ENCODE measurements at places on chromosomes 4 and X.
A peak's percentile ranks its signal among the peaks of the same experiment; 100 is the strongest.

- DNase-seq: no peak
These were observed 226.0 kb downstream of the SPRY1 start for GRCh38 chr4:123622572-123622971.

- peak; percentile 54 for DNase-seq
These were observed 317.0 kb downstream of the ADGRL3 start for GRCh38 chr4:61517144-61517543.

DNA sequence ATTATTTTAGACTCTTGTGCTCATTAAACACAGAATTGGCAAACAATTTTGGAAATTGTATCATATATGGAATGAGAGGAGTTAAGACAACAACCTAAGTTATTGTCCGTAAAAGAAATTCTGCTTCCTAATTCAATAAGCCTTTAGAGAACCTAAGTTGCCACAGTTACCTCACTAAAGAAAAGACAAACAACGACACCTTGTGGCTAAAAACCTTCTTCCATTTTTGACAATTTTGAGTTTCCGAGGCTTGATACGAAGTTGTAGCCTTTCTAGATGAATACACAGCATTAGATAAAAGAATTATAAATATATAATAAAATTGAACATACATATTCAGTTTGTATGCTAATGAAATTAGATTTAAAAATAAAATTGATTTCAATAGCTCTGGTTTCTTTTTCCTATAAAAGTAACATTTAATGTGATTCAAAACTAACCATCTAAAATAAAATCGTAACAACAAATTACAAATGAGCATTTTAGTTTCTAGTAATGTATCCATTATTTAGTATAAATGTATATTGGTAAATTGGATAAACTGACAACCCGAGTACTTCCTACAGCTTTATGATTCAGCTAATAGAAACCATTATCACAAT is 275.1 kb downstream of the GPM6A start:
- DNase-seq: peak; percentile 6

DNA sequence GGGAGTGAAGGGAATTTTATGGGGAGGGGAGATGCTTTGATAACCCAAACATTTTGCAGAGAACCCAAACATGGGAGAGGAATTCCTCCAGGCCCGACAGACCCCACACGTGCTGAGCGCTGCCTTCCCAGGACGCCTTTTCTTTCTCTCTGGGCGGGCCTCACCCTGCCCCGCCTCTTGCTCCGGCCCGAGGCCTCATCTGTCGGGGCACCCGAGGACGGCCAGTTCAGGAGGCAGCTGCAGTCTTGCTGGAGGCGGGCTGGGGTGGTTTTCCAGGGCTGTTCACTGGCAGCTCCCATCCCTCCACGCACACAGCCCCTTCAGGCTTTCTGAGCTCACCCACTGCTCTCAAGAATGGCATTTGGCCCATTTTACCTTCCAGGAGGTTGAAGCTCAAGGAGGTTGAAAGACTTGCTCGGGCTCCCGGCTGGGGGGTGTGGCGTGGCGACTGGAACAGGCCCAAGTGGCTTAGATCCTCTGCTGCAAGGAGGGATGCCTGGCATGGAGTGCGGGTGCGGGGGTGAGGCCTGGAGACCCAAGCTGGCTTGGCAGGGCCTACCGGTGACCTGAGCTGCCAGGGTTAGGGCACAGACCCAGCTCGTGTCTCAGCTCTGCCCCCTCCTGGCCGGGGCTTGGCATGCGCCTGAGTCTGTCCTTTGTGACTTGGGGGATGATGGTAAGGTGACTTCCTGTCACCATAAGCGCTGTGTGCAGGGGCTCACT is 99.2 kb downstream of the PSAPL1 start:
- DNase-seq: peak; percentile 81

DNA sequence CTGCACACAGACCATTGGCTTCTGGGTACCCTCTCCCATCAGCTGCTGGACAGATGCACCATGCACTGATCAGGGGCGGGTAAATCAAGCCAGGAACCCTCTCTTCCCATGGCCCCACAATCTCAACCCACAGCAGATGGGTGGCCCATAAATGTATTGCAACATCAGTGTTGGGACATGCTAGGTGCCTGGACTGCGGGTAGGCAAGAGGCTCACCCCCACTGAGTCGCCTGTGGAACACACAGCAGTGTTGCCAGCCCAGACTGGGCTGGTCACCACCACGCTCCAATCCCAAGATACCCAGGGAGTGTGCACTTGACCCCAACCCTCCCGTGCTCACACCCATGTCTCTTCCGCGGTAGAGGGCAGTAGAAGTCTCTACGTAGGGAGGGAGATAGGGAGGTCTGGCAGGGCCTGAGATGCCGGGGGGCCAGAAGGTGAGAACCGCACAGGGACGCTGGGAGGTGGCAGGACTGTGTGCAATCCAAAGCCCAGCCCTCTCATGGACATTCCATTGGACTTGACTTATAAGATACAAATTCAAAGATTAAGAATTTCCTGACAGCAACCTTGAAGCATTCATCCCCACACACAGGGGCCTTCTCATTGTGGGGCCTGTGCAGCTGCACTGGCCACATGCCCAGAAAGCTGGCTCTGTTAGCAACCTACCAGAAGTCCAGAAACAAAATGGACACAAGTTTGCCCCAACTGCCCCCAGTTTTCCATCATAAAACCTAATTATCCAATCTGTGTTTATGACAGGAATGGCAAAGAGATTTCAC is 183.7 kb downstream of the NSUN7 start:
- no peak for DNase-seq

DNA sequence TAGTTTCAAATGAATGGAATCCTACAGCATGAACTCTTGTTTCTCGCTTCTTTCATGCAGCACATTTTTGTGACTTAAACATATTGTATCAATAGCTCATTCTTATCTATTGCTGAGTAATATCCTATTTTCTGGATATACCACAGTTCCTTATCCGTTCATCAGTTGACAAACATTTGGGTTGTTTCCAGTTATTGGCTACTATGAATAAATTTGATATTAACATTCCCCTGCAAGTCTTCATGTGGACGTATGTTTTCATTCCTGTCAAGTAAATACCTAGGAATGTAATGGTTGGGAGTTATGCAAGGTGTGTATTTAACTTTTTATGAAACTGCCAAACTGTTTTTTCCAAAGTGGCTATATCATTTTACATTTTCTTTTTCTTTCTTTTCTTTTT is 114.0 kb upstream of the SH3RF1 start:
- DNase-seq: no peak

DNA sequence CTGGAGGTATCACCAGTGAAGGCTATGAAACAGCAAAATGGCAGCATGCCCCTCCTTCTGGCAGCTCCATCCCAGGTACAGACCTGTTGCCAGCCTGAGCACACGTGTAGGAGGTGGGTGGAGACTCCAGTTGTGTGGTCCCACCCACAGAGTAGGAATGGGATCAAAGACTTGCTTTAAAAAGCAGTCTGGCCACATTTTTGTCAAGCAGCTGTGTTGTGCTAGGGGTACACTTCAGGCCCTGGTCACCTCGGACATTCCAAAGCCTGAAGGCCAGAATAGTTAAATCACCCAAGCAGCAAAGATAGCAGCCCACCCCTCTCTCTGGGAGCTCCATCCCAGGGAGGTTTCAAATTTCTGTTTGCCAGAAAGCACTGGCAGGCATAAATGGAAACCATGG is 20.3 kb upstream of the AMBN start:
- DNase-seq: peak; percentile 22

Data from nephron progenitor cell (in vitro differentiated cells).